ENCODE measurements at places on chromosomes 16 and 17.
A peak's percentile ranks its signal among the peaks of the same experiment; 100 is the strongest.

- peak; percentile 6 for DNase-seq
These were observed 98.5 kb downstream of the TNFRSF13B start for GRCh38 chr17:16873174-16874035.

- no peak for DNase-seq
These were observed 28.3 kb downstream of the NLRC3 start for GRCh38 chr16:3548859-3549258.

- no peak for DNase-seq
These were observed 33.4 kb downstream of the BRD7 start for GRCh38 chr16:50335196-50335958.

DNA sequence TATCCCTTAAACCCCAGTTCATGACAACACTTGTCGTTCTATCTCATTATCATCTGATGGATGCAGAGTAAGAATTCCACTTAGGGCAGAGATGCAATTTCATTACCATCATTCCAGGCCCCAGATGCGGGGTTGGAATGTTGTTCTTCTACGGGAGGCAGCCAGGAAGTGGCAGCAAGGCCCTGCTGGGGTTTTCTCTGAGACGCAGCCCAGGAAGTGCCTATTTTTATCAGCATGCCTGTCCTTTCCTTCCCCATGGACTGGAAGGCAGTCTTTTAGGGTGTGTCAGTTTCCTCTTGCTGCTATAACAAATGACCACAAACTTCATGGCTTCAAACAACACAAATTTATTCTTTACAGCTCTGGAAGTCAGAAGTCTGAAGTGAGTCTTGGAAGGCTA lies 246.6 kb upstream of the DYNLRB2 start:
- no peak for DNase-seq

DNA sequence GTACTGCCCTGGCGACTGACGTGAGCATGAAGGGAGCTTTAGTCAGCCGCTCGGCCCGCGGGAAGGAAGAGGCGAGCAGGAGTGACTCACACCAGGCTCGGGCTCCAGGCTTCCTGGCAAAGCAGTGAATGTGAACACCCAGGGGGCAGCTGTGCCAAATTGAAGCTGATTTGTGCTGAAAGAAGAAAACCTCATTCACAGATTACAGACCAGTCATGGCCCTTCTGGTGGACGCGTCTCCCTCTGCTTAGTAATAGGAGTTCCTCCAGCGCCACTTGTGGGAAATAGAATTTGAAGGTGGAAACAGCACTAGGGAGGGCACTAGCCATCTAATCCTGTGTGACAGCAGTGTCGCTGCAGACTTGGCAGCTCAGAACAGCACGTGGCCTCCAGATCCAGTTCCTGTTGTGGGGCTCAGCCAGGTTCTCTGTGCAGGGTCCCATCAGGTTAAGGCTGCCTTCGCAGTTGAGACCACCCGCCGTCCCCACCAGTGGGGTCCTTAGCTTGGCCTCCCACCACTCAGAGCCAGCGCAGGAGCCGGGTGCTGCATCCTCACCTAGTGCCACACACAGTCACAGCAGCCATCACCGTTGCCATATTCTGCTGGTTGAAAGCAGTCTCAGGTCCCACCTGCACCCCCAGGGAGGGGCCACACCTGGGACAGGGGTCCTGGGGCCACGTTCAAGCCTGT lies 164.5 kb upstream of the CHMP6 start:
- peak; percentile 83 for DNase-seq
